NCI-H2171 (cell line): ENCODE measurements at places on chromosomes 4 and X.

DNA sequence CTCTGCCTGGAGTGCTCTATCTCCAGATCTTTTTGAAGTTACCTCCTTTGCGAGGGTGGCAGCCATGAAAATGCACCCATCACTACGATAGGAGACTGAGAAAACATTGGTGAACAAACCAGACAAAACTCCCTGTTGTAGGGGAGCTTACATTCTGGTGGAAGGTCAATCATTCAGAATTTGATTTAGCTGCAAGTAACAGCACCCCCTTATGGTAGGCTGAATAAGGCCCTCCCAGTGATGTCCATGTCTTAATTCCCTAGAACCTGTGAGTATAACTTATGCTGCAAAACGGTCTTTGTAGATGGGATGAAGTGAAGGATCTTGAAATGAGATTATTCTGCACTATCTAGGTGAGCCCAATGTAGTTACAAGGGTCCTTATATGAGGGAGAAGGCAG, 5.6 kb upstream of the TEC start:
- DNase-seq, result no peak

- DNase-seq, result no peak
Observed at GRCh38 chrX:112473654-112474053, 206.1 kb downstream of the LHFPL1 start.

GRCh38 chr4:146643812-146644401, 5.2 kb downstream of the POU4F2 start:
- no peak for DNase-seq

GRCh38 chrX:150226223-150226965, 136.7 kb upstream of the MAMLD1 start:
- no peak for DNase-seq

DNA sequence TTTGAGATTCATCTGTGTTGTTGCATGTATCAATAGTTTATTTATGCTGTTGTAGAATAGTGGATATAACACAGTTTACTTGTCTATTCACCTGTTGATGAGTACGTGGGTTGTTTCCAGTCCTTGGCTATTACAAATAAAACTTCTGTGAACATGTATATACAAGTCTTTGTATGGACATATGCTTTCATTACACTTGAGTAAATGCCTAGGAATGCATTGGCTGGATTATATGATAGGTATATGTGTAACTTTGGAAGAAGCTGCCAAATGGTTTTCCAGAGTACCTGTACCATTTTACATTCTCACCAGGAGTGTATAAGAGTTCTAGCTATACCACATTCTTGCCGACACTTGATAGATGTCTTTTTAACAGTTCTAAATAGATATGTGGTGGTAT, 16.5 kb downstream of the ART3 start:
- DNase-seq, result no peak

DNA sequence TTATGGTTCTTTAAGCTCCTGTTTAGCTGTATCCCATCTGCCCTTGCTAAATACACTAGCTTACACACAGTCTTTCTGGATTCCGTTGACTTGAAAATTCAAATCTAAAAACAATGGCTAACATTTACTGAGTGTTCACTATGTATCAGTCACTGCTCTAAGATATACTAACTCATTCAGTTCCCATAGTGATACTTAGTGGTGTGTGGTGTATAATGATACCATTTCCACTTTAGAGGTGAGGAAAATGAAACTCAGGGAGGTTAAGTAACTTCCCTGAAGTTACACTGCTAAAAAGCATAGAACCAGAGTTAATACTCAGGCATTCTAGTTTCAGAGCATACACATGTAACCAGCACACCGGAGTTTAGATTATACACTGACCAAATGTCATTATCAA, 762.0 kb downstream of the GRID2 start:
- no peak for DNase-seq

DNA sequence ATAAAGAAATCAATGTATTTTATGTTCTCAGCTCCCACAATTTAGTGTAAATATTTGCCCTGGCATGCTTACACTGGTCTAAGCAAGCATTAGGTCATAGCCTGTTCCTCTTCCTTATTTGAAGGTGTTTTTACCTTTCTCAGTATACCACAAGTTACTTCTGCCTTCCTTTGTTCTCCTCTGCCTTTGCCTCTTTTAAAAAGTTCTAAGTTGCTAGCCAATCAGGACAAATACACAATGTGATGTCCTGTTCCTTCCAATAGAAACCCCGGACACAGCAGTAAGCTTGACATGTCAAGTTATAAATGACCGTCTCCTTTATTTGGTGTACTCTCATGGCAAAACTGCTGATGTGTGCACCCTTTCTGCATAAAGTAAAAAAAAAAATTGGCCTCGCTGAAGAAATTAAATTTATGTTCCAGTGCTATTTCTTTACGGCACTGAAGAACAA, 49.4 kb downstream of the UGT2B10 start:
- DNase-seq, result no peak

- DNase-seq, result no peak
Observed at GRCh38 chr4:87843936-87844335, 11.2 kb downstream of the MEPE start.

DNA sequence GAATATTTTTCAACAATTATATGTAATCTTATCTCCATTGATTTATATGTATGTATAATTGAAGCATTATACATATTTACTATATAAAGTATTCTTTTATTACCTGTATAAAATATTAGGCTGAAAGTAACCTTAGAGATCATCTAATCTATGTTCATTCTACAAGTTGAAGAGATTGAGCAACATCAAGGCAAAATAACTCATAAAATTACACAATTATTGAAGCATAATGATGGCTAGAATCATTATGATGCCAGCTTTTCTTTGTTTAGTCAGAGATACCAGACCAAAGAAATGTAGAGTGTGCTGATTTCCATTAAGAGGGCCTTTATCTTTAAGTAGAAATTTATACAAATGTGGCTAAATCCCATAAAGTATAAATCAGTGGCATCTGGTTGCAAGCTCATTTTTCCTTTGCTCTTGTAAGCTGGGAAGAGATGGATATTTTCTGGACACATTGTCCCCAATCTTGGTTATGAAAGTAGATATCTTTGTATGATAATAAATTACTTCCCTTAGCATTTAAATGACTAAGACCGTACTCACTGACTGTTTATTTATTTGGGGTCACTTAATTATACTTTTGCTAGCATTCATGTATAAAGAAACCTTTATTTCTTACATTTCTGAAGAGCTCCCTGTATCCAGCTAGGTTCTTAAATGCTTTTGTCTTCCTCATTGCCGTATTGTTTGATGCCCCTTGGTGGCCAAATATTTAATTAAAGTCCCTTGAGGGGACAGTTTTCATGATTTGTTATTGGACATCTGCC, 339.8 kb downstream of the PCDH7 start:
- no peak for DNase-seq

- DNase-seq, result no peak
Observed at GRCh38 chrX:121570072-121570841, 522.8 kb downstream of the GLUD2 start.

DNA sequence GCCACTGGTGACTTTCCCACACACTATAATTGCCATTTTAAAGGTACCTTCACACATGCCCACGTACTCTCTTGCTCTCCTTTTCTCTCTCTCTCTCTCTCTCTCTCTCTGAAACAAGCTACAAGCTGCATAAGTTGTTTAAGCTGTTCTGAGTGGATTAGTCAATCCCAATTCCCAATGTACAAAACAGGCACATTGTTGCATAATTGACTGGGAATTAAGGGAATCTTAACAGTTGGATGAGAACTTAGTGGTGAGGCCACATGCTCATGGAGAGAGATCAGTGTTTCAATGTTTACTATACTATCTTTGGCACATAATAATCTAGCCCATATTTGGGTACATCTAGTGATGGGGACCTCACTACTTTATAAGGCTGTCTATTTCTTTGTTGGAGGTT, 123.3 kb downstream of the ARHGEF9 start:
- no peak for DNase-seq

GRCh38 chr4:85500110-85500867, 25.3 kb downstream of the ARHGAP24 start:
- DNase-seq, result no peak

- no peak for DNase-seq
Observed at GRCh38 chrX:28586286-28586685, 960 bp upstream of the IL1RAPL1 start.

- no peak for DNase-seq
Observed at GRCh38 chrX:139890991-139891700, 41.7 kb downstream of the ATP11C start.

DNA sequence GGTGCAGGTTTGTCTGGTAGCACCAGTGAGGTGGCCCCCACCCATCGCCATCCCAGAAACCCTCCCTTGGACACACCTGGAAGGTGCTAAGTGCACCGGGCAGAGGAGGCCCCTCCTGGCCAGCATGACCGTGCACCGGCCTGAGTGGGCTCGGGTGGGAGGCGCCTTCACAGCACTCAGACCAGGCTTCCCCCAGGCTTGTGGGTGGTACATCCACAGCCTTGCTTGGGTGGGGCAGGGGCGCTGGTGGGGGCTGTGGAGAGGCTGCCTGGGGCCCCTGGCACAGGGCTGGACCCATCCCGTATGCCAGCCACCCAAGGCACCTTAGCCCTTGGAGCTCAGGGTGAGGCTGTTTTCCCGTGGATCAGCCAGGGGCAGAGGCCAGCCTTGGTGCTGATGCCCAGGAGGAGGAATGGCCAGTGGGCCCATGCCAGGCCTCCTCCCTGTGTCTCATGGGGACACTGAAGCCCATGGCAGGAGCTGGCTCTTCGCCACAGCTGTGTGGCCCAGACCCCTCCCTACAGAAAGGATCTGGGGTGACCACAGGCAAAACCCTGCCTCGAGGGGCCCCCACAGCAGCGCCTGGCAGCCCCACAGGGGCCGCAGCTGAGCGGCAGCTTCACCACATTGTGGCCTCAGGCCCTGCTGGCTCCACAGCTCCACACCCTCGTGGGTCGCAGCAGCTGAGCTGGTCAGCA, 21.4 kb downstream of the NKX1-1 start:
- DNase-seq, result no peak

DNA sequence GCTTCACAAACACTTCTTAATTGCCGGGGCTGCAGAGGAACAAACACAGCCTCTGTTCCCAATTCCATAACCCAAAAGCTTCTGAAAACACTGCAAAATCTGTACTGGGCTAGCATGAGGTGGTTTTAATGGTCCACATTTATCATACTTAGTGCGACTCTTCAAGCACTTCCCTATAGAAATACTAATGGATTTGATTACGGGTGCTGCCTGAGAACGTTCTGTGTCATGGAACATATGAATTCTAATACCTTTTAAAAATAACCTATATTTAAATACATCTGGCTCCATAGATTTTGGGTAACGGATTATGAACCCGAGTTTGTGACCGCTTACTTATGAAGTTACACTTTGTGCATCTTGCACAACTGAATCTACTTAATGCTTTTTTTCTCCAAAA, 35.4 kb upstream of the STS start:
- DNase-seq, result no peak

- DNase-seq, result no peak
Observed at GRCh38 chrX:143873343-143873742, 10.5 kb upstream of the UBE2NL start.

GRCh38 chr4:59307609-59308008, 1892.5 kb upstream of the ADGRL3 start:
- no peak for DNase-seq

DNA sequence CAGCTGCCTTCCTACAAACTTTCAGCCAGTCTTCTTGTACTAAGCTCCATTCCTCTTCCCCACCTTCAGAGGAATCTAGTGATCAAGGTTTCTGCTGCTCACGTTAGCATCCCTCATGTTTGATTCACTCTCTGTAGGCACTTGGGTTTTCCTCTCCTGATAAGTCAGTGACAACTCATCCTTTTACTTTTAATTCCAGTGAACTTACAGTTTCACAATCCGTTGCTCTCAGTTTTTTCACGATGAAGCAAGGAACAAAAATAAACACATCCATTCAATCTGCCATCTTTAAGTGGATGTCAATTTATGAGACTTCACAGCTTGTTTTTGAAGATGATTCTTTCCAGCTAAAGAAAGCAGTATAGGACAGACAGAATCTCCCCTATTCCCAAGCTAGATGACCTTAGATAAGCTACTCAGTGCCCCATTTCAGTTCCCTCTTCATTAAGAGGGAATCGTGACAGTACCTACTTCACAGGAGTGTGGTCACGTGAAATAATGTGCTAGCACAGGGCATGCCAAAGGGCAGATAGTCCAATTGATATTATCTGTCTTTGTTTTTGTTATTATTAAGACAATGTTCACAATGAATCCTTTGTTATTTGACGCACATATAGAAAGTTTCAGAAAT, 234.3 kb downstream of the PALLD start:
- DNase-seq, result no peak

DNA sequence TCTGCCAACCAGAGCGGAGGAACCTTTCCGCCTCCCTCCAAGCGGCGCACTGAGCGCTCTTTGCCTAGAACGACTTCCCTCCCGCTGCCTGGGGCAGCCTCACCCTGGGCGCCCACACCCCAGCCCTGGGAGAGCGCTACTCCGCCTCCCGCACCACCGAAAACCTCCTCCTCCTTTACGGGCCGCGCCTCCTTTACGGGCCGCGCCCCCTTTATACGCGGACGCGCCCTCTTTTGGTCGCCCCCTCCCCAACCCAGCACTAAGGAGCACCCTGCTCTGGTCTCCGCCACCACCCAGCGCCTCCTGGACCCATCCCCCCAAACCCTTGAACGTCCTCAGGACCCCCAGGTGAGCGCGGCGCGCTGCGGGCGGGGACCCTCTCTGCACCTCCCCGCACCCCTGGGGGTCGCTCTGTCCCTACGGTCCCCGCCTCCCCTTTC, 586 bp upstream of the NSG1 start:
- DNase-seq, result no peak

- DNase-seq, result no peak
Observed at GRCh38 chr4:96352051-96352517, 512.2 kb downstream of the PDHA2 start.

DNA sequence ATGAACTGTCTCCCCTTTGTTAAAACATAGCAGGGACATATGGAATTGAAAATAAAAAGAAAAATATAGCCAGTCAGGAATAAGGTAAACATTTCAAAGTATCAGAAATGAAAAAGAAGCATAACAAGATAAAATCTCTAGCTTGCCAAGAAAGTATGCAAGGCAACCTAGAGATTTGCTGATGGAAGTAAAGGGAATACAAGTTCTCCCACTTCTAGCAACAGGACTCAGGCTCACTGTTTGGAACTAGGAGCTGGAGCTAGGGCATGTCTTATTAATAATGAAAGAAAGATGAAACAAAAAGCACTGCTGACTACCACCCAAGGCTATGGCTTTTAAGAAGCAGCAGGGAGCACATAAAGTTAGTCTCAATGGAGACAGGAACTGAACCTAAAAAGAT, 18.2 kb downstream of the ANKRD50 start:
- no peak for DNase-seq

DNA sequence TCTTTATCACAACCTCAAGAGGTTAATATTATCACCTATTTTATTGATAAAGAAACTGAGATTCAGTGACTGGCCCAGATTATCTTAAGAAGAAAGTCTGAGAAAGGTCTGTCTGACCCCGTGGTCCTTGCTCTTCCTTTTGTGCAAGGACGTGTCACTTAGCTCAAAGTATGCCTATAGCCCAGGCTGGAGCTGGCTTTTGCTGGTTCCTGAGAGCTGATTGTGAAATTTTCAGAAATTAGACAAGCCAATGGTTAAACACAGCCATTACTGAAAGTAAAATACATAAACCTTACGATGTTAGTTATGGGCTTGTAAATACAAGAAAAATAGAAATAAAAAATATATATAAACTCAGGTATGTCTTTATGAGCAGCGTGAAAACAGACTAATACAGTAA, 70.1 kb downstream of the CHRNA9 start:
- DNase-seq, result no peak
